Caco-2 (cell line): ENCODE measurements at places on chromosomes 5 and 9.

DNA sequence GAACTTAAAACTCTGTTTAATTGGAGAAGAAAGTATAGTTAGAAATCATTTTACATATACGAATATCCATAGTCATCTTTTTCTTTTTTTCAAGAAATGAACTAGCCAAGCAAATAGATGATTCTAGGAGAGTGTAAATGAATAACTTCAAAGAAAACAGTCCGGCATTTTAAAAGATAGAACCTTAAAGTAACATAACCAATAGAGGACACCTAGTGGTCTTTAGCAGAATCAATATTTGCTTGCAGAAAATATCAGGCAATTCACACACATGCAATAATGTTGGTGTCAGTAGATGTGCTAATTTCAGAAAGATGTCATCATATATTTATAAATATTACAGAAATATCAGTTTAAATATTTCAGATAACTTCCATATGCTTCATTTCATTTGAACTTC lies 57.1 kb downstream of the HCN1 start:
- DNase-seq: no peak

DNA sequence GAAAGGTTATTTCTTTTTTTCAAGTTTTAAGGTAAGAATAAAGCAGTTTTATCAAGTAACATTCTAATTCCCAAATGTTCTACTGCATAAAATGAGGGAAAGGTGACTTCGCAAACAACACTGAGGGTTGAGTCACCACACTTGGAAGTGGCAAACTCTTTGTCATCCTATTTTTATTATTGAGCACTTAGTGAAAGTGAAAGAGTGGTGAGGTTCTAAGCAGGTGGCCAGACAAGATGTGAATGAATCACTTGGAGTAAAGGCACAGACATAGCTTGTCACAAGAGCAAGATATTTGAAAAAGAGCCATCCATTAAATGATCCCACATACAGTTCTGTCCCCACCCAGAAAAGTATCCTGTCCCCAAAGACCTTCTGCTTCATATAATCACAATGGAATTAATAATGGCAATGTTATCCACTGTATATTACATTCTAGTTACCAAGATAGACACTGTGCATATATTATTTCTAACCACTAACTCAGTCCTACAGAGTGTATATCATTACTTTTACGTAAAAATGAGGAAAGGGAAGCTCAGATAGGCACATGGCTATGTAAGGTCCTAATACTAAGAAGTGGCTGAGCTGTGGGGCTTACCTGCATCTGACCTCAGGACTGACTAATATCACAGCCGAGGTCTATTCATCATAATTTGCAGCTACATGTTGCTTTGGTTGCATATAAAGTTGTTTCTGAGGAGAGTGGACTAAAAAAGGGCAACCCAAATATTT lies 730.4 kb upstream of the MEF2C start:
- no peak for DNase-seq

DNA sequence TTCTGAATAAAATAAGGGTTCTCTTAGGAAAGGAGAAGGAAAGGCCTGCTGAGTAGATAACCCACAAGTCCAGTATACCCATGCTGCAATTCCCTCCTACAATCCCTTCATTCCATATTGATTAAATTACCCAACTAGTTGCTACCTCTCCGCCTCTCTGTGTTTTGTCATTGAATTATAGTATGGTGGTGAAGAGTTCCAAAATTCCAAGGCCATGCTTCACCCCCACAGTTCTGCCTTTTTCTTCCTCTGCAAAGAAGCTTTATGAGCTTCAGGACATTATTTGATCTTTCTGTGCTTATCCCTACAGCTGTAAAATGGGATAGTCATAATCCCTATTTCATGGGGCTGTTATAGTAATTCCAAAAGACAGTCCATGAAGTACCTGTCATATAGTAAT lies 215.6 kb downstream of the ACTL7B start:
- DNase-seq: no peak

DNA sequence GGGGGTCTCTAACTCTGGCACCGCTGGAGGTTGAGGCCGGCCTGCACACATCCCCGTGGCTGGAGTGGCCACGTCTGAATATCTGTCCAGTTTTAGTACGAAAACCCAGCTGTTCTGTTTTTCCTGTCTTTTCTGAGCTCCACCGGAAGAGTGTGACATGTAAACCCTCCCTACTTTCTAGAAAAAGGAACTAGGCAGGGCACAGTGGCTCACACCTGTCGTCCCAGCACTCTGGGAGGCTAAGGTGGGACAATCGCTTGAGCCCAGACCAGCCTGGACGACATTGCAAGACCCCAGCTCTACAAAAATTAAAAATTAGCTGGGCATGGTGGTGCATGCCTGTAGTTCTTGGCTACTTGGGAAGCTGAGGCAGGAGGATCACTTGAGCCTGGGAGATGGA lies 8.2 kb upstream of the PHYKPL start:
- DNase-seq: no peak

GRCh38 chr9:5579881-5580280 lies 49.0 kb upstream of the RIC1 start:
- no peak for DNase-seq

- no peak for DNase-seq
These were observed 71.2 kb downstream of the MTAP start for GRCh38 chr9:21873540-21874221.

- DNase-seq: peak; percentile 0
These were observed 24.7 kb upstream of the TJP2 start for GRCh38 chr9:69149321-69149807.

DNA sequence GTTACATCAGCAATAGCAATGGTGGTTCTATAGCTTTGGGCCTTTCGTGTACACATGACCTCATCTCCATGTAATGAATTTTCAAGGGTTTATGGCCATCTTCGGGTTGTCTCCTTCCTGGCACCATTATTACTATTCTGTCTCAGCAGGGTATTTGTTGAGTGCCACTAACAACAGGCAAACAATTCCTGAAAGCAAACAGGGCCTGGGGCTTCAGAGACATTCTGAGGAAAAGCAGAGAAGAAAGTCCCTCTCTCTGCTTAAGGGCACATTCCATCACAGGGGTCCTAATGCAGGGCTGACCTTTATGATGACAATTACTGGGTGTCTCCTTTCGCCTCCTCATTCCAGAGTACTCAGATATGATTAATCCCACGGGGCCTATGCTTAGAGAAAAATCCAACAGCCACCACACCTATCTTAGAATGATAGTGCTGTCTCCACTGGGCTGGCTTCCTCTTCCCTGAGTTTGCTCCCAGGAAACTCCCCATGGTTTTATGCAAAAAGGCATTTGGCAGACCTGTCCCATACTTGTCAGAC lies 540.2 kb upstream of the ZNF462 start:
- DNase-seq: peak; percentile 52

DNA sequence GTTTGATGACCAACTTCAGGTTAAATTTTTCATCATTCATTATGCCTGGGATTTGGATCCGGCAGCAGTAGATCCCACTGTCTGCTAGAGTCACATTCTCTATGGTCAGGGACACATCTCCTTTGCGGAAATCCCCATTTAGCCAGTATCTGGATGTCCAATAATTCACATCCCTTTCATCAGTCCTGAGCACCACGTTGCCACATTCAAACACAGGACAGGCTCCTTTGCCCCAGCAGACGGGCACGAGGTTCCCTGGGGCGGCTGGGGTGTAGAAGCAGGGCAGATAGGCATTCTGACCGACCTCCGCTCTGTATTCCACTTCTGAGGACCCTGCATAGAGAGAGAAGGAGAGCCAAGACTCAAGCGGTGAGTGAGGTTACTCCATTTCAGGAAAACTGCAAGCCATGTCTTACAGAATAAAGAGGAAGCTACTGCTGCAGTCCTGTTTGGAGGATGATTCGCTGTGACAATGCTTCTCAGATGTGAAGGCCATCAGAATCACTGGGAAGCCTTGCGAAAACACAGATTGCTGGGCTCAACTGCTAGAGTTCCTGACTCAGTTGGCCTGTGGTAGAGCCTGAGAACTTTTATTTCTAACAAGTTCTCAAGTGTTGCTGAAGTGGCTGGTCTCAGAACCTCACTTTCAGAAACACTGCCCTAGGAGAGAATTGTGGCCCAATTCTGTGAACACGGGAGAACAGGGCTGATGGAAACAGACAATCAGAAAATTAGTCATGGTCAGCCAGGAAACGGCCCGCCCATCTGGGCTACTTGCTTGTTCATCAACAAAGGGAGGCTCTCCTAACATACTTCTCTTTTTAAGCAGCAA lies 2.0 kb downstream of the HAVCR2 start:
- no peak for DNase-seq

GRCh38 chr5:170582644-170583330 lies 79.0 kb downstream of the KCNIP1 start:
- DNase-seq: no peak

- DNase-seq: no peak
These were observed 402.4 kb downstream of the RAB3C start for GRCh38 chr5:58985311-58985710.

GRCh38 chr9:76321195-76321828 lies 72.9 kb downstream of the RFK start:
- DNase-seq: no peak

GRCh38 chr5:7364226-7364875 lies 31.6 kb upstream of the ADCY2 start:
- DNase-seq: no peak

GRCh38 chr5:74556006-74556405 lies 84.5 kb downstream of the ENC1 start:
- no peak for DNase-seq

- no peak for DNase-seq
These were observed 1.6 kb upstream of the FCN1 start for GRCh38 chr9:134919303-134919702.

DNA sequence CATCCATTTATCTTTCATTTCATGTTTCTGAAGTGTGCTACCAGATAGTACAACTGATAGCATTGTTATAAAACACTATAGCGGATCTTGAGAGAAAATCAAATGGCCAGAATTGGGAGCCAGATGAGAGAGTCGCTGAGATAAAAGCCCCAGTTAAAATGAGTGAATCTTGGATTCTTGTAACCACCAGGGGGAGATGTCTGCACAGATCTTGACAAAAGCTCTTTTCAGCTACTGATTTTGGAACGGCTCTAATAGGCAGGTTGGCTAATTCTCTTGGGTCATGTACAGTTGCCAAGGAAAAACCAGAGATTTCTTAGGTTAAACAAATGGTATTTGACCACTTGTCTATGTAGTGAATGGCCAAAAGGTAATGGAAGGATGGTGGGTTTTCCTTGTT lies 21.7 kb downstream of the F2RL2 start:
- DNase-seq: no peak

DNA sequence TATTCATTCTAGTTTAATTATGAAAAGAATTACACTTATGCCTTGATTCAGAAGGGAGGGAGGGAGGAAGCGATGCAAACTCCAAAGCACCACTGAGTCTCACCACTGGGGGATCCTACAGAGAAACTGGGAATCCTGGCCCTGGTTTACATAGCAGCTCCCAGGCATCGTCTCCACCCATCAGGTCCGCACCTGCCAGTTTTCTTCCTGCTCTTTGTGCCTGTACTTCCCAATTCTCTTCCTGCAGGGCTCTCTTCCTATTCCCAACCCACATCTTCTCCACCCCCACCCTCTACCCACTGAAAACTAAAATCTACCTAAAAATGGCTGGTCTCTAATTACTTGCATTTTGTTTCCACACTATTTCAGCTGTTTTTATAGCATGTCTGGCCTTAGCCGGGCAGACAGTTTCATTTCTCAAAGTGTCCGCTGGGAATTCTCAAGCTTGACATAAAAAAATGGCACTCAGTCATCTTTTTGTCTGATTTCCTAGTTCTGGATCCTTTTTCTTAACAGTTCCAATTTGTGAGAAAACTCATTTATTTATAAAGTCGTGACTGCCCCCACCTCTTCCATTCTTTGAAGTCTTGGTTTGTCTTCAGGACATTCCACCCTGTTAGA lies 1.6 kb upstream of the TNIP1 start:
- no peak for DNase-seq

GRCh38 chr9:4106760-4107143 lies 193.1 kb downstream of the GLIS3 start:
- no peak for DNase-seq
